ENCODE measurements at places on chromosomes 6 and 20.

DNA sequence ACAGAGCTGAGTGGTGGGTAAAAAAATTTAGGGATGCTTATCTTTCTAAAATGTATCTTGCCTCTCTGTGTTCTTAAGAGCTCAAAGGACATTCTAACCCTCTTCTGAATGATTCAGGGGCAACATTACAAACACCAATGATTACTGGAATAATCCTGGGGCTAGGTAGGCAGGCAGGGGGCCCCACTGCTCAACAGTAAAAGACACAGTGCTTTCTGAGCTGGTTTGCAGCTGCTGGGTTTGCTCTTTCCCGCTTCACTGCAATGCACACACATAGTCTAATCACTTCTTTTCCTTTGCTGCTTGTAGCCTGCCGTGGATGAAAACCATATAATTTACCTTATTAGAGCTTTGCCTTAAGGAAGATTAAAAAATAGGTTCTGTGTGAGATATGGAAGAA is 23.9 kb downstream of the CLDN20 start:
- no peak for DNase-seq

DNA sequence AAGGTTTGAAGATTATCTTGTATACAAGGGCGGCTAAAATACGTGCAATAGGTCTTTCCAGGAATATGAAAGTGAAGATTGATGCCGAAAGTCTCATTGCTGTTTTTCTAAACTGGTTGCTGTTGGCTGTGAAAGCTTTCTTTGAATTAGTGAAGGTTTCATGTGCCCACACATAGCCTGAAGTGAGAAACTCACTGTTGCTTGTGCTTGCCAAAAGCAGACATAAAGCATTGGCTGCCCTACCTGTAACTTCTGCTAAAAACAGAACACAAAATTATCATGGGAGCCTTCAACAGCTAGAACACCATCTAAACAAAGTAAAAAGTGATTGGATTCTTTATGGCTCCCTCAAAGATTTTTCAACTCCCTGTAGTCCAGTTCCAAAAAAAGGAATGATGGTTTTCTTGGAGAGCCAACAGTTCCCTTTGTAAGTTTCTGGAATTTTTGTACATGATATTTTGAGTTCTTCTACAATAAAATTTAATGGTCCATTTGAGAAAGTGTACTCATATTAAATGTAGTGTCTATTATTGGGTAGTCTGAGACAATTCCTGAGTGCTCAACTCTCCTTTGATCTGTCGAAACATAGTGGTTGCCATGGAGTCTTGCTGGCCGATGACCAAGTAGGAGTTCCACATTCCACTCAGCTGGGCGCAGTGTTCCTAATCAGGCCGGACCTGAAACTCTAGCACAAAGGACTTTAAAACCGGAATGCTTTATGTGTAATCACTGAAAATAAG is 68.5 kb downstream of the PLEKHG1 start:
- no peak for DNase-seq

- DNase-seq, result no peak
These were observed 15.3 kb downstream of the NTSR1 start for GRCh38 chr20:62723768-62724450.

DNA sequence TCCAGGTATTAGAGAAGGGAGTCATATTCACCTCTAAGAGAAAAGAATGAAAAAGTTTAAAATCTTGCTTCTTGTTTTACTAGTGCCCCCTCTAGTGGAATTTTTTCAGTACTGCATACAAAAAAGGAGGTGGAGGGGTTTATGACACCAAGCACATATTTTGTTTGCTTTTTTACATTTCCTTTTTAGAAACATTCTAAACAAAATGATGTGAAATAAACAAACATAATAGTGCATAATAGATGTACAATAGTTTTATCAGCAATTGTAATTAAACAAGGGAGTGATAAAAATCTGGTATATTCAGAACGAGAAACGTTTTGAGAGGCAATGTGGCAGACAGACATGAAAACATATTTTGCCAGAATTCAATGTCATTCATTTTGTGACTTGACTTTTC is 111.0 kb upstream of the TFAP2D start:
- DNase-seq, result no peak

DNA sequence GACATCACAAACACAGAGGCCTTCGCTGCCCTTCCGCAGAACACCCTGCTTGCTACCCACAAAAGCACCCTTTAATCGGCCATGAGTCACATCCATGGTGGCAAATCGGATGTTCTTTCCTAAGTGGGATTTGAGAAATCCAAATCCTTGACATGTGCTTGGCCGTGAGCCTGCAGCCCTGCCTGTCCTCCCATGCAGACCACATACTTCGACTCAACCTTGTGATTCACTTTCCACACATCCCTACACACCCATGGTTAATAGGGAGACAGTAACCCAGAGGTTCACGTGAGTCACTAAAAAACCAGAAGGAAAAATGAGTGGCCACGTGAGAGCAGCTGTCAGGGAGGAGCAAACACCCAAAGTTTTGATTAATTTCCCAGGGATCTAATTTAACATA is 19.4 kb downstream of the RAMACL start:
- no peak for DNase-seq

DNA sequence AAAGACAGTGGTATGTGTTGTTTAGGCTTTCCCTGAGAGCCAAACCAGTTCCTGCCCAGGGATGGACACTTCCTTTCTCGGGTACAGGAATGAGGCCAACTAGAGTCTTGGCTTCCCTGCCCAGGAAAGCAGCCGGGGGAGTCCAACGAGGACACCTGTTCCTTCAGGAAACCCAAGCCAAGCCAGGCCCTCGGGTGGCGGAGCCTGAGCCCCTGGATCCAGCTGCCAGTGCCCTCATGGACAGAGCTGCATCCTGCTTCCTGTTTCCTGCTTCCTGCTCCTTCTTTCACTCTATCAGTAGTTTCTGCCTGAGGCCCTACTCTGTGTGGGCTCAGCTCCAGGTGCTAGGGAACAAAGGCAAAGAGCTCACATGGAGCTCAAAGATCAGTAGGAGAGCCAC is 7.9 kb upstream of the SIRPA start:
- no peak for DNase-seq

- DNase-seq, result no peak
These were observed at the start of gene DCDC2 for GRCh38 chr6:24357336-24358218. DCDC2 (minus strand) TSS chr6:24358059; CDS start chr6:24357750, 309 bp downstream.

DNA sequence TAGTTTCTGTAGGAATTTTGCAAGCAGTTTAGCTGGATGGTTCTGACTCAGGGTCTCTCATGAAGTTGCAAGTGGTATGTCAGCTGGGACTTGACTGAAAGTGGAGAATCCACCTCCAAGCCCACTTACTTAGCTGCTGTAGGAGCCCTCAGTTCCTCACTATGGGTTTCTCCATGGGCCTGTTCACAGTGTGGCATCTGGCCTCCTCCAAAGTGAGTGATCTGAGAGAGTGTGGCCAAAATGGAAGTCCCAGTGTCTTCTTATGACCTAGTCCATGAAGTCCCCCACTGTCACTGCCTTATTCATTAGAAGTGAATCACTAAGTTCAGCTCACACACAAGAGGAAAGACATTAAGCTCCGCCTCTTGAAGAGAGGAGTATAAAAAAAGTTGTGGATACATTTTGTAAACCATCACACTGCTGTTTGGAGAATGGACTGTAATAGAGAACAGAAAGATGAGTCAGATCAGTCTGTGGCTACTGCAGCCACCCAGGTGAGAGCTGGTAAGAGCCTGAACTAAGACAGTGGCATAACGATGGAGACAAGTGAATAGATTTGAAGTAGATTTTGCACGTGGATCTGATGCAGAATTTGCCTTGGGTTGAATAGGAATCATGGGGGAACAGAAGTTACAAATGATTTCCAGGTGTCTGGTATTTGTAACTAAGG is 4.9 kb upstream of the NELFCD start:
- DNase-seq, result no peak

DNA sequence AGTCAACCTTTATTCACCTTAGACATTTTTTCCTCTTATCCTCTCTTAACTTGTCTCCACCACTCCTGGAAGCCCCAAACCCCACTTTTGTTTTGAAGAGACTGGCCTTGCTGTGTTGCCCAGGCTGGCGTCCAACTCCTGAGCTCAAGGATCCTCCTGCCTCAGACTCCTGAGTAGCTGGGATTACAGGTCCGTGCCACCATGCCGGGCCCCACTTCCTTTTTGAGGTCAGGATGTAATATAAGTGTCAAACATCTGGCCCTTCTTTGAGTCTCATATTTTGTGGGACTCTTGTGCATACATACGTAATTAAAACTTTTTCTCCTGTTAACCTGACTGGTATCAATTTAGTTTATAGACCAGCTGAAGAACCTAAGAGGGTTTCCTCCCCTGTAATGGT is 1.4 kb upstream of the CDK19 start:
- no peak for DNase-seq

DNA sequence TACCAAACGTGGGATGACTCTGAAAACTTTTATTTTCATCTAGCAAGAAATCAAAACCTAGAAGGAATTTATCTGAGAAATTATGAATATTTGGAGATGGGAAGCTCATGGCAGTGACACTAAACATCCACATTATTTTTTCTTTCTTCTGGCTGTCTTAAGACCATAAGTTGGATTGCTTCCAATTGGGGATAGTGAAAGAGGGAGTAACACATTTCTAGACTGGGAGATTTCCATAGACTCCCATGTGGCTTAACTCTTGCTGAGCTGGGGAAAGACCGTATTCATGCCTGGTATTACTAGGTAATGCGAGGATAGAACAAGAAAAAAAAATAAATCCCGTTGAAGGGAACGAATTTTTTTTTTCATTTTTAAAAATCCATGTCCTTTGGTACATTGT is 120.0 kb downstream of the UTRN start:
- no peak for DNase-seq

DNA sequence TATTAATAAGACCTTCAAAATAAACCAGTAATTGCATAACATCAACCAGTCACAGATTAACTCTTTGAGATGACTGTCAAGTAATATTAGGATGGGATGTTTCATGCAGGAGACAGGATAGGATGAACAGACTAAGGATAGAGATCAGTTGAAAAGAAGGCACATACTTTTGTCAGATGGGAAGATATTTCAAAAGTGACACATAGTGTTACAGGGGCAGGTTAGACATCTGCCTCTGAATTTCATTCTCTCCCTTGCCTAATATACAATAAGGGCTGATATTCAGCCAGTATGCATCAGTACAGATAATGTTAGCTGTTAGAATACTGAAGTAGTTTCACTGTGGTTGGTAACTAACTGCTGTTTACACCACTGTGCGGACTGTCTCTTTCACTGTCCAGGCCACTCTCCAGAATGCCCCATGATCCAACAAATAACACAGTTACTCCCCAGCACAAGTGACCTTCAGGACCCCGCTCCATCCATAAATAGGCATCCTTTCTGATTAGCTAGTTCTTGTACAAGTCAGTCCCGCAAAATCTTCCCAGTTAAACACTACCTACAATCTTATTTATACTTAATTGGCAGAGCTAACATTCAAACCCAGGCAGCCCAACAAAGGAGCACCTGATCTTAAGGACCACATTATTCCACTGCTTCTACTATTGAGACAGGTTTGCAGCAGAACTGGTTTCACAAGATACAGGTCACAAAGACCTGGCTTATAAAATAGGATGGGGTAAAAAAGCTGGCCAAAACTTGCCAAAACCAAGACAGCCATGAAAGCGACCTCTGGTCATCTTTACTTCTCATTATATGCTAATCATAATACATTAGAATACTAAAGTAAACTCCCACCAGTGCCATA is 21.9 kb upstream of the PLN start:
- DNase-seq, result no peak

- no peak for DNase-seq
These were observed 108.5 kb downstream of the LY86 start for GRCh38 chr6:6696867-6697531.

- no peak for DNase-seq
These were observed 9.9 kb upstream of the SLC17A3 start for GRCh38 chr6:25883991-25884390.

All from GM19239 (cell line).